ENCODE measurements at places on chromosomes 3 and 15. TPM values are rescaled to one million over a fixed set of nuclear protein-coding genes. Genes with fewer than 3 reads are reported as not detected.

The GOLGA6L7 gene
- total RNA-seq = 13.6 TPM

The PLSCR5 gene
- total RNA-seq = not detected

- H3K4me3 ChIP-seq = peak overlapping the region; percentile 47
- peak overlapping the region; percentile 18 for H3K27ac ChIP-seq
- H3K27me3 ChIP-seq = no peaks in the 10 kb centered on the region
- peak; percentile 80 for DNase-seq
Measured at GRCh38 chr15:67967871-67968431, 86.2 kb upstream of the PIAS1 start.

GRCh38 chr15:25134546-25134945, 179.8 kb downstream of the SNRPN start:
- no peaks in the 10 kb centered on the region for H3K27me3 ChIP-seq
- peak overlapping the region; percentile 26 for H3K27ac ChIP-seq
- peak; percentile 25 for DNase-seq

- no peak overlapping the region for H3K4me3 ChIP-seq
- H3K27ac ChIP-seq = no peak overlapping the region
- no peaks in the 10 kb centered on the region for H3K4me1 ChIP-seq
- DNase-seq = no peak
- no peaks in the 10 kb centered on the region for H3K36me3 ChIP-seq
Measured at GRCh38 chr3:77281721-77282120, 241.8 kb downstream of the ROBO2 start.

- peaks cover 9% of the 10 kb centered on the region for H3K4me1 ChIP-seq
- H3K27me3 ChIP-seq = no peaks in the 10 kb centered on the region
Measured at GRCh38 chr3:65787827-65788226, 250.9 kb downstream of the MAGI1 start.

DNA sequence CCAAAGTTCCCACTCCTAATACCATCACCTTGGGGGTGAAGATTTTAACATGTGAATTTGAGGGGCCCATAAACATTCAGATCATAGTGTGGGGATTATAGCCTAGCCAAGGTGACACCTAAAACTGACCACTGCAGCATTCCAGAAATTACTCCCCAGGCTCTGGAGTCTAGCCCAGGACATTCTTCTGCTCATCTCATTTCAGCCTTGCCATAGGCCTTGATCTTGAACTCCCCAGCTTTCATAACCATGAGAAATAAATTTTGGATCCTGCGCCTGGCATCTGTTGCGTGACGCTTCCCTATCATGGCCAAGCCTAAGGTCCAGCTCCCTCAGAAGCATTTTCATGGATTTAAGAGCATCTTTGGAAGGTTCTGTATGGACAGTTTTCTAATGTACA, 502.9 kb upstream of the THBS1 start:
- no peak overlapping the region for H3K27ac ChIP-seq
- H3K4me3 ChIP-seq = no peak overlapping the region
- no peaks in the 10 kb centered on the region for H3K4me1 ChIP-seq
- H3K27me3 ChIP-seq = no peaks in the 10 kb centered on the region
- no peak for DNase-seq

DNA sequence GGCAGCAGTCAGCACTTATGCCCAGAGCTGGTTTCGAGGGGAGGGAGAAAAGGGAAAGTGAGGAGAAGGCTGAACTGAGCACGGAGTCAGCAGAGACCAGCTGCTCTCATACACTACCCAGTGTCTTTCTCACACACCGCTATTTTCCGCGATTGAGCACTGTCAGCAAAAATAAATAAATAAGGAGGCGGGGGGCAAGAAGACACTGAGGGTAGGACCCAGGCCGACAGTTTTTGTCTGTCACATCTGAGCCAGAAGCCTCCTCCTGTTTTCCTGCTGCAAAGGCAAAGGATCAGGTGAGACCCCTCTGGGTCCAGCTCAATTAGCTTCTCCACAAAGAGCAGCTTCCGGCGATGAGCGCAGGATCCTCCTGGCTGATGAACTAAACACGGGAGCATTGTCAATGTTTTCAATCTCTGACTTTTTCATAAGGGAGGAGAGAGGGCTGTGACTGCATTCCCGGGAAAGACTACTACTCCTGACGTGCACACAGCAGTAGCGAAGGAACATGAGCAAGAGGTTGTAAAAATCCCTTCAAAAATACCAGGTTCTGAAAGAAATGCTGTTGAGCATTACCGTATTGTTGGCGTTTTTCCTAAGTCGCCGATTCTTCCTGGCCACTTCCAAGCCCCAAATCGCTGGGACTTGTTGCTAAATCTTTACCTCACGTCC, 1.3 kb downstream of the FRMD5 start:
- peak overlapping the region; percentile 74 for H3K4me3 ChIP-seq
- no peaks in the 10 kb centered on the region for H3K4me1 ChIP-seq
- no peaks in the 10 kb centered on the region for H3K36me3 ChIP-seq
- H3K27me3 ChIP-seq = no peaks in the 10 kb centered on the region
- no peak overlapping the region for H3K27ac ChIP-seq
- DNase-seq = peak; percentile 48

Data from testis (tissue), 5 donors.